KBM-7 (cell line): ENCODE measurements at places on chromosomes 7 and 10.

GRCh38 chr10:66505003-66505657, 420.7 kb upstream of the LRRTM3 start:
- DNase-seq, result no peak

DNA sequence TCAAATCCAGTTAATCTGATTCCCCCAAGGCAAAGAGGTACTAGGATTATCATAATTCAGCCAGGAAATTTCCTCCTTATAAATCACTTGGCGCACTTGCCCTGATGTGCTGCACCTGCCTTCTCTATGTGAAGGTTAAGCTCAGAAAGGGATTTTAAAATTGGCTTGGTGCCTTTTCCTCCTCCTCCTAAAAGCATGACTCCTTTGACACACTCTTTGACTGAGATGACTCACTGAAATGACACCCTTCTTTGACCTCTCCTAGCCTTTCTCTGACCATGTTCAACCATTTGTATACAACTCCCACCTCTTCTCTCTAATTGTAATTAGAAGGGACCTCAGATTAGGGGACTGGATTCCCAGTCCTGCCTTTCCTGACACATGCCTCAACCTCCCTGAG, 46.5 kb downstream of the ABLIM1 start:
- no peak for DNase-seq

GRCh38 chr7:150325110-150325611, 1.8 kb upstream of the ACTR3C start:
- DNase-seq, result no peak

DNA sequence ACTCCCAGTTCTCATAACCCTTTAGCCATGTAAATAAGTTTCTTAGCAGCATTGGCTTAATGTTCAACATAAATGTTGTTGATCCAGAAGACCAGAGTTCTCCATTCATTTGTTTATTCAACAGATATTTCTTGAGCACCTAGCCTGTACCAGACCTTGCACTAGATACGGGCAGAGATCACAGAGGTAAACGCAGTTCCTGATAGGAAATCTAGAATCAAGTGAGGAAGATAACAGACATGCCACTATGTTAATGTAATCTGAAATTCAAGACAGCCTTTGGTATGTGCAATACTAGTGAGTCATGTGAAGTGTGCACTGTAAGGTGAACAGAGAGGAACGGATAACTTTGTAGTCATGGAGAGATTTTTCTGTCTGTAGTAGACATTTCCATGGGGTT, 3.0 kb downstream of the BUB3 start:
- no peak for DNase-seq
